MM.1S (cell line): ENCODE measurements at places on chromosomes 7 and 10.

DNA sequence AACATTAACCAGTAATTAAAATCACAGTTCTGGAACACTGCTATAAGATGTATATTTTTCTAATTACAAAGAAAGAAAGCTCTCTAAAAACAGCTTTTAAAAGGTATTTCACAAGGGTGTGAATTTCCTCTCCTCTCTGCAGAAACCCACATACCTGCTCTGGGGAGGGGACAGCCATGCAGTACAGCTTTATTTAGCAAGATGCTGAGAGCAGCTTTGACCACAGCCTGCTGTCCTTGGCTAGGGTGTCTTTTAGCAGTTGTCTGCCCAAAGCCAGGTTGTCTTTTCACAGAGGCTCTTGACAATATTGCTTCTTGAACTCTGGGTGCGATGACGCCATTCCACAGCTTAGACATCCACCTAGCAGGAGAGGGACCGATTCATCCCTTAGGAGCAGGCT lies 148.3 kb downstream of the CTTNBP2 start:
- peaks cover 16% of the 10 kb centered on the region for H3K4me1 ChIP-seq
- no peak overlapping the region for H3K4me3 ChIP-seq
- no peaks in the 10 kb centered on the region for H3K36me3 ChIP-seq

- DNase-seq = peak; percentile 14
- no peak overlapping the region for H3K4me3 ChIP-seq
- H3K4me1 ChIP-seq = peaks cover 4% of the 10 kb centered on the region; the same call in 1 of the 2 replicates
- no peaks in the 10 kb centered on the region for H3K27me3 ChIP-seq
Observed at GRCh38 chr10:43822631-43823580, 174.2 kb upstream of the ZNF32 start.

DNA sequence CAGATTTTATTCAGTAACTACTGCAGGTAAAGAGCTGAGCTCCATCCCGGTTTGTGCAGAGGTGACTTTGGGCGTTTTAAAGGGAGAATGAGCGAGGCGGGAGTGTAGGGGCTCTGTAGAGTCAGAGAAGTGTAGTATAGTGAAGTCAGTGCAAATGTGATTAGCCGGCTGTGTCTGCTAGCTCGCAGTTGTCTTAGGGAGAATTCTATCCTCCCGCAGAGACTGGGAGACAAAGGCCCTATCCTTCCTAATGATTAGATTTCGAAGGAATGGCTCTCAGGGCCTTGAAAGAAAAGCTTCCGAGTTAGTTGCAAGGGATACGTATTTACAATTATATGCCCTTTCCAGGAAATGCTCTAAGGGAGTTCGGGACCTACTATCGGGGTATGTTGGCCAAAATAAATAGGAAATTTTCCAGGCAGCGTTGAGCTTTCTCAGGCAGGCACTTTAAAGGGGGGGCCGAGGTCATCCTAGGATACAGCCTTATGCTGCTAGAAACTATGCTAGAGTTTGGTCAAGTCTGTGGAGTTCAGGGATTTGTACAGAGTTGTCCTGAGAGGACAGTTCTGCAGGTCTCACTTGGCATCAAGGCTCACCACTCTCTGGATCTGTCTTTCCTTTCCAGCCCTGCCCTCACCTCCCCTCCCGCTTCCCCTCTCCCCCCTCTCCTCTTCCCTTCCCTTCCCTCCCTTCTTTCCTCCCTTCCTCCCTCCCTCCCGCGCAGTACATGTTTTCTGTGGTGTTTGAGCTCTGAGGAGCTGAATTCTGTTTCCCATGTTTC lies 825 bp downstream of the MRPL32 start:
- peaks cover 14% of the 10 kb centered on the region for H3K36me3 ChIP-seq
- DNase-seq = peak; percentile 19
- H3K27me3 ChIP-seq = no peaks in the 10 kb centered on the region
- H3K4me1 ChIP-seq = peaks cover 38% of the 10 kb centered on the region

DNA sequence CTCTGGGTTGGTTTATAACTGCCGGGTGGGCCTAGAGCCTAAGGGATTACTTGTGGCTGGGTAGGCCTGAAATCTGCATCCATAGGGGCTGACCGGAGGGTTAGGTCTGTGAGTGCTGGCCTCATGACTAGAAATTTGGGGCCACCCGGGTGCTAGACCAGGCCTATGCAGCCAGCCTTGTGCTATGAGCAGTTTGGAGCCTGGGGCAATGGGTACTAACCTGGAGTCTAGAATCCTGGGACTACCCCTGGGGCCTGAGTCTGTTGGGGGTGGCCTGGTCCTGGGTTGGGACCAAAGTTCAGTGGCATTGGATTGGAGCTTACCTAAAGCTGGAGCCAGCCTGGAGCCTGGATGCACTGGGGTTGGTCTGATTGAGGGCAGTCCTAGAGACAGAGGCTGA lies 995.2 kb downstream of the ANKRD7 start:
- no peaks in the 10 kb centered on the region for H3K27me3 ChIP-seq
- no peaks in the 10 kb centered on the region for H3K36me3 ChIP-seq
- DNase-seq = no peak
- H3K4me3 ChIP-seq = no peak overlapping the region
- no peaks in the 10 kb centered on the region for H3K4me1 ChIP-seq

DNA sequence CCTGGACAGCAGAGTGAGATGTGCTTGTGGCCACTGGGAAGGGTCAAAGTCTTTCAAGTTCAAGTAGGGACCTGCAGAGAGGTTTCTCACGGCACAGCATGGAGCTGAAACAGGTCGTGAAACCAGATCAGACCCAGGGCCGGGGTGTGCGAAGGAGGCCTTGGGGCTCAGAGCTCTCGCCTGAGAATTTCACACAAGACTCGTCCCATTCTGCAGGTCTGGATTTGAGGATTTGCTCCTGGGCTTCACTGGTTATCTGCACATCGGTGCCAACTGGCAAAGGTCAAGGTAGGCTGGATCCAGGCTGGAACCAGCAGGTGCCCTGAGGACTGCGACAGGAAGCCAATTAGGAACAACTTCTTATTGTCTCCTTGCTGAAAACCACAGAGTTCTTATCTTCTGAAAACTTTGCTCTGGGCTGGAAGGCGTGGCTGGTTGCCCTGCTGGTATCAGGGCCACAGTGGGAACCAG lies 24.0 kb upstream of the GTF2I start:
- H3K27me3 ChIP-seq = no peaks in the 10 kb centered on the region
- no peak overlapping the region for H3K4me3 ChIP-seq
- no peak overlapping the region for H3K27ac ChIP-seq
- 0 out of 2 replicates have a peak, but pooled peaks cover under 1% of the 10 kb centered on the region for H3K4me1 ChIP-seq
- no peaks in the 10 kb centered on the region for H3K36me3 ChIP-seq
- DNase-seq = no peak

DNA sequence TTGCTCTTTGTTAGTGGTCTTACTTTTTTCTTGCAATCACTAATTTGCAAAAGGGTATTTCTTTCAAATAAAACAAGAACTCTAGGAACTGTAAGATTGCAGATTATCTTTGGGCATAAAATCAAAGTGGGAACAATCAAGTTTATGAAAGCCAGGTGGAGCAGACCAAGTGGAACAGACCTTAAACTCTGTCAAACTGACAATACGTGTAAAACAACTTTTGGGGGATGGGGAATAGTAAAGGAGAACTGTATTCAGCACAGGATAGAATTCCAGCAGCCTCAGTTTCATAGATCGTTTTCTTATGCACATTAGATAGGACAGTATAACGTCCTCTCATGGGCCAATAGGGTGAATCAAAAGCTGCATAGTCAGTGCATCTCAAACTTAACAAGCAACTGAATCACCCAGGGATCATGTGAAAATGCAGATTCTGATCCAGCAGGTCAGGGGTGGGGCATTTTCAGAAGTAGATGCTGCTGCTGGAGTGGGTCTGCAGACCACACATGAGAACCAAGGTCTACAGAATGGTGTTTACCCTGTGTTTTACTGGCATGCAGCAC lies 120.7 kb downstream of the PIP4K2A start:
- no peaks in the 10 kb centered on the region for H3K27me3 ChIP-seq
- no peak overlapping the region for H3K4me3 ChIP-seq
- H3K4me1 ChIP-seq = no peaks in the 10 kb centered on the region
- no peak for DNase-seq
- H3K27ac ChIP-seq = no peak overlapping the region

DNA sequence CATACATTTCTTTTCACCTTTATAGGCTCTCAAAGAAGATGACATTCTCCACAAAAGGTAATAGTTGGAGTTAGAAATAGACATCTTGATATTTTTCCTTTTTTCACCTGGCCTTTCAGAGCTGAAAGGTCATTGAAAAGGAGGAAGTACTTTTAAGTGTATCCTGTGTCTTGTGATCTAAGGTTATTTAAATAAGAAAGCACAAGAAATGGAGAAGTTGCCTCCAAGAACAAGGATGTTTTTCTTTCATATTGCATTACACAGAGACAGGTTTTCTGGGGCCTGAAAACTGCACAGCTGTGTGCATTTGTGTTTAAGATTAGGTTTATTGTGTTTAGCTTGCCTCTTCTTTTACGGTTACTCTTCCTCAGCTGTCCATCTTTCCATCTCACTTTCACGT lies 103.4 kb upstream of the SEMA3D start:
- no peak overlapping the region for H3K27ac ChIP-seq
- H3K27me3 ChIP-seq = no peaks in the 10 kb centered on the region
- H3K4me3 ChIP-seq = no peak overlapping the region
- no peak for DNase-seq
- no peaks in the 10 kb centered on the region for H3K36me3 ChIP-seq
- H3K4me1 ChIP-seq = no peaks in the 10 kb centered on the region

GRCh38 chr10:103768345-103768744 lies 87.0 kb downstream of the SH3PXD2A start:
- DNase-seq = no peak
- H3K27me3 ChIP-seq = no peaks in the 10 kb centered on the region
- no peak overlapping the region for H3K27ac ChIP-seq
- peaks cover 16% of the 10 kb centered on the region for H3K4me1 ChIP-seq
